ENCODE measurements at places on chromosomes 16 and 17.

GRCh38 chr17:73950593-73950914 is 252.9 kb upstream of the RPL38 start:
- no peak for DNase-seq

DNA sequence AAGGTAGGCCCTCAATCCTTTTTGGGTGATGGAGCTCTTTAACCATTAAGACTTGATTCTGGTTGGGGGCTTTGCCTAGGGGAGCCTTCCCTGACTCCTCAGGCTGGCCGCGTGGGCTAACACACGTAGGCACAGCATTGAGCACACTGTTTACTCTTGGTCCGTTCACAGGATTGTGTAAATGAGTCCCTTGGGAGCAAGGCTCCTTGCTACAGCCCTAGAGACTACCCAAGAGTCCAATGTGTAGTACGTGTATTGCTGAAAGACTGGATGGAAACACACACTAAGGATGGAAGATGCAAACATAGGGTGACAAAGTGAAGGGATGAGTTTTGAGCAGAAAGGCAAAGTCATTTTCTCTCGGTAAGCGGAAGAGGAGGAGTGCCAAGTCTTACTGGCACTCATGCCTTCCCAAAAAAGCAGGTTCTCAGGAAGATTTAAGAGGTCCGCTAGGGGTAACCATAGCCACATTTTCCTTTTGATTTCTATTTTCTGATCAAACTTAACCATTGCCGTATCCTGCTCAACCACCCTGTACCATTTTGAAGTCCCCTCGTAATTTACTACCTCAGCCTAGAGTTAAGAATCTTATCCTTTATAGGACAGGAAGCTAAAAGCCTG is 911 bp upstream of the ITGA2B start:
- no peak for DNase-seq

DNA sequence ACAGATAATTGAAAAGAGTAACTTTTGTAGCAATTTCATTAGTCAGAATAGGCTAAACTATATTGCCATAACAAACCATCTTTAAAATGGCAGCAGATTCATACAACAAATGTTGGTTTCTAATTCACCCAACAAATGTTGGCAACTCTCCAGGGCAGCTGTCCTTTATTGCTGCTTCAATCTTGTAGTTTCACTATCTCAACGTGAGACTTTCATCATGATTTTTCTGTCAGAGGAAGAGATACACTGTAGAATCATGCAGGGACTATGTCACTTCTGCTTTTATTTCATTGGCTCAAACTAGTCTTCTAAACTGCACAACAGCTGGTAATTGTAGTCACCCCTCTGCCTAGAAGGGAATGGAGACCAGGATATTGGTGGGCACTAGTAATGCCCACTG is 174.2 kb downstream of the TANC2 start:
- DNase-seq, result peak; percentile 11

- no peak for DNase-seq
Observed at GRCh38 chr16:87984632-87985267, 33.5 kb downstream of the BANP start.

DNA sequence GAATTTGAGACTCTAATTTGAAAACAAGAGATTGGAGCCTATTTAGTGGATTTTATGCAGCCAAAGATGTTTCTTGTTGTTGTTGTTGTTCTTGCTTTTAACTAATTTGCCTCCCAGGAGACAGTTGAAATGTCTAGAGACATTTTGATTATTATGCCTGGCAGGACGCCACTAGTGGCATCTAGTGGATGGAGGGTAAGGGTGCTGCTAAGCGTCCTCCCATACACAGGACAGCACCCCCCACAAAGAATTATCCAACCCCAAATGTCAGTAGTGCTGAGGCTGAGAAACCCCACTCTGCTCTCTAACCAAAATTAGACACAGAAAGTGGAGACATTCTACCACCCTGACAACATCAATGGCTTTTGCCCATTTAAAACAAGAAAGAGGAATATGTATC is 15.4 kb upstream of the HSBP1 start:
- no peak for DNase-seq

- no peak for DNase-seq
Observed at GRCh38 chr16:47026492-47026891, 53.0 kb upstream of the DNAJA2 start.

DNA sequence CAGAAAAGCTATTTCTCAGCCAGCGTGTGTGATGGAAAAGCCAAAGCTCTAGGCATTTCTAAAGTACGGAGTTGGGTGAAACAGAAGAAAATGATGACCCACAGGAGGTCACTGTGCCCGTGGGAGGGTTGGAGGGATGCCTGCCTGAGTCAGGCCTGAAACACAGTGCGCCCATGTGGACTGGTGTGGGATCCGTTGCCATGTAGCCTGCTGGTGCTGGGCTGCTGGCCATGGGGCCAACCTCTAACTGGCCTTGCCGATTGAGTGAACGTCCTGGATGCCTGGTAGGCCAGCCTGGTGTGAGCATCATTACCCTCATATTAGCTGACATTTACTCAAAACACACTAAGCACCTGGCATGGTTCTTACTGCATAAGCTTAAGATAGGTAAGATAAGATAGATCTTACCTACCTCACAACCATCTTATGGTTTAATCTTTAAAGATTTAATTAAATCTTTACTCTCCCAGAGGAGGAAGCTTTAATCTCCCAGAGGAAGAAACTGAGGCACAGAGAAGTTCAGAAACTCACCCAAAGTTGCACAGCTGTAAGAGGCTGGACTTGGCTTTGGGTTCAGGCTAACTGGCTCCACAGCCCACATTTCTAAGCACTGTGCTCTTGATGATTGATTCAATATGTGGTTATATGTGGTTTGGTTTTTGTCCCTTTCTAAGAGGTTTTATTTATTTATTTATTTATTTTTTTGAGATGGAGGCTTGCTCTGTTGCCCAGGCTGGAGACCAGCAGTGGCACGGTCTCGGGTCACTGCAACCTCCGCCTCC is 15.7 kb downstream of the MGAT5B start:
- DNase-seq, result no peak

GRCh38 chr17:40511136-40511535 is 9.7 kb upstream of the TNS4 start:
- no peak for DNase-seq

DNA sequence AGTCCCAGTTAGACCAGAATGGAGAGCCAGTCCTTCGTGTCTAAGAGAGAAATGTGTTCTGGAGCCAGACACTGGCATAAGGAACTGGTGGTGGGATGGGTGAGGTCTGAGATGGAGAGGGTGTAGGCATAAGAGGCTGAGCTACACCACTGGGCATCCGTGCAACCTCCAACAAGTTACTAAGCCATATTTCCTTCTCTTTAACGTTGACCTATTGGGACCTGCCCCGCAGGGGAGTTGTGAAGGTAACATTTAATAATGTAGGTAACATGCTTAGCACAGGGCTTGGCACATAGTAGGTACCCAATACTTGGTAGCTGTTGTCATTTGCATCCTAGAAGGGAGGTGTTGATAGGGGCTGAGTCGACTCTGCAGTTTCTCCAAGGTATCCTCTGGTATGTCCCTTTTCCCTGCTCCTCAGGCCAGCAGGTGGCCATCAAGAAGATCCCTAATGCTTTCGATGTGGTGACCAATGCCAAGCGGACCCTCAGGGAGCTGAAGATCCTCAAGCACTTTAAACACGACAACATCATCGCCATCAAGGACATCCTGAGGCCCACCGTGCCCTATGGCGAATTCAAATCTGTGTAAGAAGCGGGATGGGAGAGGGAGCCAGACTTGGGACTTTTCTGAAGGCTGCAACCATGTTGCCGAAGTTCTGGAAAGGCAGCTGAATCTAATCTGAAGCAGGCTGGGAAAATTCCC is 1.2 kb downstream of the MAPK7 start:
- no peak for DNase-seq

- DNase-seq, result no peak
Observed at GRCh38 chr16:22070361-22071330, 21.7 kb upstream of the VWA3A start.

- no peak for DNase-seq
Observed at GRCh38 chr17:77345260-77345910, 204.6 kb downstream of the SEC14L1 start.

DNA sequence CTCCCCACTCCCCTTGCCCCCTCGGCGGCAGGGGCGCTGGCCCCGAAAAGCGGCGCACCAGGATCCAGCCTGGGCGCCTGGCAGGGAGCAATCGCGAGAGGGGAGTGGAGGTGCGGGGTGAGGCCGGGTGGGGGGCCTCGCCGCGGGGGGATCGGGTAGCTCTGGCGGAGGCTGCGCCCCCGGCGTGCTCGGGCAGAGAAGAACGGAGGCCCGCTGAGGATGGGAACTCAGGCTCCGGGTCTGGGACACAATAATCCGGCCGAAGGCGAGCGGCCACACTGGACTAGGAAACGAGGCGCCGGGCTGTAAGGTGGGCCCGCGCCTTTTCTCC is 721 bp upstream of the PCGF2 start:
- DNase-seq, result no peak

DNA sequence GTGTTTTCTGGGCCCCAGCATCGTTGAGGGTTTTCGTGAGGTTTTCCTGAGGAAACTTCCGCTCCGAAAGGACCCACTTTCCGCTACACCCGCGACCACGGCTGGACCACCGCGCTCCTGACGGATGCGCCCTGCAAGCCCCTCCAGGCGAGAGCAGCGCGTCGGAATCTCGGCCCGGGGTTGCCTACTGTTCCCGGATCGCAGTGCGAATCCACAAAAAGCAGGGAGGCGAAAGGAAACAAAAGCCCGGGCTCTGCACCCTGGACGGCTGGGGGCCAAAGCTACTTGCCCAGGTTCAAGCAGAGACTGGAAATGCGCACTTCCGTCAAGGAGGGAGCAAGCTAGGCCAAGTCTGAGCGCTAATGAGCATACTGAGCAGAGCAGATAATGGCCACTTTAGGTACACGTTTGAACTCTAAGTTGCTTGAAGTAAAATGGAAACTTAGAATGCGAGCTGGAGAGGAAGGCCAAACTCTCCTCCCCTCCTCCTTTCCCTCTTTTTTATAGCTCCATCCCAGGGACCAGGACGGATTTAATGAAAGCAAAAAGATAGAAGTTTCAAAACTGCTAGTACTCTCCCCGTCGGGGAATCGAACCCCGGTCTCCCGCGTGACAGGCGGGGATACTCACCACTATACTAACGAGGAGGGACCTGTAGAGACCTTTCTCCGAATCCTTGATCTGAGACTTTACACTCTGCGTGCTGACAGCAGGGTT is 11.4 kb upstream of the AURKB start:
- peak; percentile 90 for DNase-seq

DNA sequence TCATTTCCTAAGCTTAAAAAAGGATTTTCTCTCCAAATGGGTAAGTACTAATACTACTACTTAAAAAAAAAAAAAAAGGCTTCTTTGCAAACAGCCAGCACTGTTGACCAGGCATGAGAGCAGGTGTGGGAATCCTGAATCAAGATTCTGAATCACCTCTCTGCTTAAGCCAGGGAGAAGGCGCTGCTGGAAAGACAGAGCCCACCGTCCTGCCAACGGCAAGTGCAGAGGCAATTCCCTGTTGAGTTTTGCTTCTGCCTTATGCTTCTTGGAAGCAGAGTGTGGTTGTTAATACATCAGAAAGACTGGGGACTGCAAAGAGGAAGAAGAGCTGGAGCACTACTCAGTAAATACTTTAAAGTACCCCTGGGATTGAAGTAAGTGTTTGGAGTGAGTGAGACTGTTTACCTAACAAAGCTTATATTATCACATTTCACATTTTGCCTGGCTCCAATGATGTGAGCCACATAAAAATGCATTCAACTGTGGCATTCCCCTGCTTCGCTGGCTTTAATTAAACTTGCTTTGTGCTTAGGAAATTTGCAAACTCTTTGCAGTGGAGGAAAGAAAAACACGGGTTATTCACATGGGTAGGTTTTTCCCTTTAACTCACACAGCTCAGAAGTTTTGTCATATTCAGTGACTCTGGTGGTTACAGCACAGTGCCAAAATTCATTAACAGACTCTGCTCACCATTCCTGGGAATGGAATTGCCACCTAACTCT is 86.0 kb upstream of the KIF2B start:
- no peak for DNase-seq

DNA sequence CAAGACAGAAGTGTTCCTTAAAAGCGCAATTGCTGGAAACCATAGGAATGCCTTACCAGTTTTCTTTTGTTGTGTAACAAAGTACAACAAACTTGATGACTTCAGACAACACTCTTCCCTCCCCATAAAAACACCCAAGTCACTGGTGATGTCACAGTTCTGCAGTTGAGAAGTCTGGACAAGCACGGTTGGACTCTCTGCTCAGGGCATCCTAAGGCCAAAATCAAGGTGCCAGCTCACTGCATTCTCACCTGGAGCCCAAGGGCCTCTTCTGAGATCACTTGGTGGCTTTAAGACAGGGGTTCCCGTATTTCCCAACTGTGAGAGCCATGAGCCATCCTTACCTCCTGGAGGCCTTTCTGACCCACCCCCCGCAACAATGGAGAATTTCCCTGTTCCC is 45.6 kb upstream of the MEAK7 start:
- DNase-seq, result no peak

GRCh38 chr17:1509290-1509881 is 7.0 kb downstream of the INPP5K start:
- peak; percentile 52 for DNase-seq

DNA sequence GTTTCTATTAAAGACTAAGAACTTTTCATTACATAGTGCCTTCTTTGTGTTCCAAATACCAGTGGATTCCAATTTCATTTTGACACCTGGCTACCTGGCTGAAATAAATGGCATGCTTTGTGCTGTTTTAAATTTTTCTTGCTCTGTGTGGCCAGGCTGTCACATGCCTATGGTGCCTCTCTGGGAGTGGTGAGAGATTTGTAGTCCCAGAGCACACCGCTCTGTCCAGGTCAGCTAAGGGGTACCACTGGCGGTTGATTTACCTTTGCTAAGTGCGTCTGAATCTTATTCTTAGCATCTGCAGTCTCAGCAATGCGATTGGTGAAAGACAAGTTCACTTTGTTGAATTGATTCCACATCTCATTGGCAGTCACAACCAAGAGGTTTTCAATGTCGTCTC is 29.4 kb downstream of the TEKT3 start:
- DNase-seq, result no peak

DNA sequence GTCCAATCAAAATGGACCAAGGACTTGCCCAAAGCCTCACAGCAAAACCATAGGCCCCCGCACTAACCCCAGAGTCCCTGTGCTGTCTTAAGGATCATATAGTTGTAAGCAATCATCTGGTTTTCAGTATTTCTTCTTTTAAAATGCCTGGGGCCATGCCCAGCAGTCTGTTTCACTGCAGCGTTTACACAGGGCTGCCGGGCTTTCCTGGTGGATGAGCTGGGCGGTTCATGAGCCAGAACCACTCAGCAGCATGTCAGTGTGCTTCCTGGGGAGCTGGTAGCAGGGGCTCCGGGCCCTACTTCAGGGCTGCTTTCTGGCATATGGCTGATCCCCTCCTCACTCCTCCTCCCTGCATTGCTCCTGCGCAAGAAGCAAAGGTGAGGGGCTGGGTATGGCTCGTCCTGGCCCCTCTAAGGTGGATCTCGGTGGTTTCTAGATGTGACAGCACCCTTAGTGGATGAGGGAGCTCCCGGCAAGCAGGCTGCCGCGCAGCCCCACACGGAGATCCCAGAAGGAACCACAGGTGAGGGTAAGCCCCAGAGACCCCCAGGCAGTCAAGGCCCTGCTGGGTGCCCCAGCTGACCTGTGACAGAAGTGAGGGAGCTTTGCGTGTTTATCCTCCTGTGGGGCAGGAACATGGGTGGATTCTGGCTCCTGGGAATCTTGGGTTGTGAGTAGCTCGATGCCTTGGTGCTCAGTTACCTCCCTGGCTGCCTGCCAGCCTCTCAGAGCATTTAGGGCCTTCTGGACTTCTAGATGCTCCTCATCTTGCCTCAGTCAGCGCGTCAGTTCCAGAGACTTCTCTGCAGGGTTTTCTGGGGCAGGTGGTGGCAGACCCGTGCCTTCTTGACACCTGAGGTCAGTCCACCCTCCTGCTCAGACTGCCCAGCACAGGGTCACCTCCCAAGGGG is 24.8 kb upstream of the STH start:
- DNase-seq, result no peak

Measured in ELR (cell line).